ENCODE measurements at places on chromosomes 5 and 9.

DNA sequence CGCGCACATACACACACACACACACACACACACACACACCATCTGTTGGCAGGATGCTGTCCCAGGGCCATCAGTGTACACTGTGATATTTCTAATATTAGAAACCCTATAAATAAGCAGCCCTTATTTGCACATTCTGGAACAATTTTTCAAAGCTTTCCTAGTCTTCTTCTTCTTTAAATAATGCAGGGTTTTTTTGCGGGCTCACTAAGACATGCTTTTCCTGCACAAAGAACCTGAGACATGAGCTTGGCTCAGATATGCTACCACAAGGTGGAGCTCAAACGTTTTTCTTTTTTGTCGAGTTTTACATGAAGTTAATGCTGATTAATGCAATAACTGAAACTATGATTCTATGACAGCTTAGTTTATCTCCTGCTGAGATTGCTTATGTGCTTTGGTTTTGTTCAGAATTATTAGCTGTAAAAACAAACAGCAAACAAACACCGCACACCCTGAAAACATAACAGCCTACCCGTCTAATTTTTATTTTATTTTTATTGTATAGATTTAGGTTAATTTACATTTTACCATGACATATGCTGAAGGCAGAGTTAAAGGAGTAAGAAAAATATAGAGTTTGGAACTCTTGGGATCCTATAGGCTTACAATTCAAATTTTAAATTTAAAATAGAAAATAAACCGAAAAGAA lies 95.8 kb downstream of the ALDH1A1 start:
- peak; percentile 6 for DNase-seq

GRCh38 chr5:144391044-144391443 lies 220.4 kb downstream of the KCTD16 start:
- DNase-seq, result no peak

GRCh38 chr9:132224645-132225044 lies 62.8 kb downstream of the NTNG2 start:
- DNase-seq, result no peak

- no peak for DNase-seq
Measured at GRCh38 chr5:126805063-126805462, 28.1 kb downstream of the LMNB1 start.

DNA sequence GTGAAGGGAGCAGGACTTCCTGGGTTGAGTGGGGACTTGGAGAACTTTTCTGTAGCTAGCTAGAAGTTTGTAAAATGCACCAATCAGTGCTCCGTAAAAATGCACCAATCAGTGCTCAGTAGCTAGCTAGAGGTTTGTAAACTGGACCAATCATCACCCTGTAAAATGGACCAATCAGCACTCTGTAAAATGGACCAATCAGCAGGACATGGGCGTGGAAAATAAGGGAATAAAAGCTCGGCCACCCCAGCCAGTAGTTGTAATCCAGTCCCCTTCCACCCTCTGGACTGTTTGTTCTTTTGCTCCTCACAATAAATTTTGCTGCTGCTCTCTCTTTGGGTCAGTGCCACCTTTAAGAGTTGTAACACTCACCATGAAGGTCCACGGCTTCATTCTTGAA lies 29.5 kb downstream of the SPATA31C2 start:
- no peak for DNase-seq

DNA sequence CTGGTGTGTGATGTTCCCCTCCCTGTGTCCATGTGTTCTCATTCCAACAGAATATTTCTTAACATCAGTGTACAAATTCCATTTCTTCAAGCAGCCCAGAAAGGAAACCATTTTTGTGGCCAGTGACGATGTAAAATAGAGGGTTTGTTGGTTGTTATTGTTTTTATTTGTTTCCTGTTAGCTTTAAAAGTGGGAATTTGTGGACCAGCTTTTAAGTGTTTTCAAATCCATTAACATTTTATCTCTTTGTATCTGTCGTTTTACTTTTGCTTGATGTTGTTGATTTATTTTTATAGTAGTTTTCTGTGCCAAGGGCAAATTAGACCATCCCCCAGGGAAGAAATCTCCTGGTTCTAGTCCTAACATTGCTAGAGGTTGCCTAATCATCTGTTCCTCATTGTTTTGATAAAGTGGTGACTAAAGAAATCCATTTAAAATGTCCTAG lies 100.0 kb downstream of the GDNF start:
- no peak for DNase-seq

- DNase-seq, result no peak
Measured at GRCh38 chr5:133106761-133107572, 55.2 kb downstream of the HSPA4 start.

- DNase-seq, result no peak
Measured at GRCh38 chr5:143023411-143024096, 253.4 kb downstream of the ARHGAP26 start.

GRCh38 chr9:121434969-121435368 lies 64.7 kb downstream of the GGTA1 start:
- DNase-seq, result no peak
